ENCODE measurements at places on chromosomes 1 and 21.

DNA sequence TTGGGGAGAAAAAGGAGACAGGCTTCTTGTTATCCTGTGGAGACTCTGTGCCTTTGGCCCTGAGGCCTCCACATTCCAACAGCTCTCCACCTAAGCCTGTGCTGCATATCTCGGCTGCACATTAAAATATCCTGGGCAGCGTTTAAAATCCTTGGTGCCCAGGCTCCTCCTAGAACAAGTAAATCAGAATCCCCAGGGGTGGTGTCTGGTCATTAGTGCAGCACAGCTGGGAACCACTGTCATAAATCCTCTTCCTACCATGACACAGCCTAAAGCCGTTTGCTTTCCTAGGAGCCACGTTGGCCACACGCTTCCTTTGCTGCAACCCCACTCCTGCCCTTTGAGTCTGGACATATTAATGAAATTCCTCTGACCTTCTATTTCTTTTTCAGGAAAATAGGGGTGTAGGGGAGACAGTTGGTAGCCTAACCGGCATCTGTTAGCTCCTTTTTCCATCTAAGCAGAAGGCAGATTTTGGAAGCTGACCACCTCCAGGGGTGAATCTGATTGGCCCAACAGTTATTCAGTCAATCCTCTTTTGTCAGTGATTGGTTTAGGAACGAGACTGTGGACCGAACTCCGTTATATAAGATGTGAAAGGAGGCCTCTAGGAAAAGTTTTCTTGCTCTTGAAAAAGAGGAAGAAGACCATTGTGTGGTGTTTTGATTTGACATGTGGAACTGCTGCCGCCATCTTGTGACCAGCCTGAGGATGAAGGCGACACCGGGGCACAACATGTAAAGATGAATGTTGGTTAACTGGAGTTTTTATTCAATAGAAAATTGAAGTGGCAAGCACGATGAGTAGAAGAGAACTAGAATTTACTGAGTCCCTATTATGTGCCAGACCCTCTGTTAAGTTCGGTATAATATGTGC lies 41.9 kb downstream of the JUN start:
- DNase-seq = no peak

DNA sequence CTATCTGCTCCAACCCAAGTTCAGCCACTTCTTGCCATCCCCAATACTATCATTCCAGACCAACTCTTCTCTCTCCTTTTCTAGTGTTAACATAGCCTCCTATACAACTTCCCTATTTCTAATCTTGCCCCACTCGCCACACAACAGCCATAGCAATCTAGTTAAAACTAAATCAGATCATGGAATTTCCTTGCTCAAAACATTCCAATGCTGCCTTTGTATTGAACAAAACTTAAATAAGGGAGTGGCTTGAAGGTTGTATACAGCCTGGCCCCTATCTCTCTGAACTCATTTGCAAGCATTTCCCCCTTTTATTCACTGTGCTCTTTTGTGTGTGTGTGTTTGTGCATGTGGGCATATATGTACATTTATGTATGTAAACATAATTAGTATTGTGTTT lies 118.1 kb upstream of the SGIP1 start:
- DNase-seq = no peak

DNA sequence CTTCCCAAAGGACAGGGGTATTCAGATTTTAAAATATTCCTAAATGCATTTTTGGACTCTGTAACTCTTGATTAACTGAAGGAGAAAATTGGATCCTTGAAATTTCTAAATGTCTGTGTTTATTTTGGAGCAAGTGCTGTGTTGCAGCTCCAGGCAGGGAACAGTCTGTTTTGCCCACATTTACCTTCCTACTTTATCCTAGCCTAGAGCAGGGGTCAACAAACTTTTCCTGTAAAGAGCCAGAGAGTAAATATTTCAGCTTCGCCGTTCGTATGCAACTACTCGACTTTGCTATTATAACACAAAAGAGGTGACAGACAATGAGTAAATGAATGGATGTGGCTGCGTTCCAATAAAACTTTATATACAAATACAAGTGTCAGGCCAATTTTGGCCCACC lies 402.2 kb downstream of the GPATCH2 start:
- DNase-seq = no peak

GRCh38 chr1:52727114-52727586 lies 897 bp downstream of the ZYG11B start:
- DNase-seq = no peak

GRCh38 chr1:106217765-106218164 lies 838.7 kb upstream of the PRMT6 start:
- no peak for DNase-seq

DNA sequence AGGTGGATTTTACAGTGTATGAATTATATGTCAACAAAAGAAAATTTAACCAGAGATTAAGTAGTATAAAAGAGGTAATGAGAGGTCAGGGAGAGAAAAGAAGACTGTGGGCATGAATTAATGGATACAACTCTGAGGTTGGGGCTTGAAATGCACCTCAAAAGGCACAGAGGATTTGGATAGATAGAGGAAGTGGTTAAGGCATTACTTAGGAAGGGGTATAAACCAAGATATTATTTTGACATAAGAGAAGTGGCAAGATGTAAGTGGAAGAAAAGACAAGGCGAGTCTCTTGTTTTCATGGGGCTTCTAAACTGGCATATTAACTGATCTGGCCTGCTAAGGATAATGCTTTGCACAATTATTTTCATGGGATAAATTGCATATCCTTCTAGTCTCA lies 34.1 kb downstream of the RAP1A start:
- no peak for DNase-seq
